Activated effector memory CD4-positive, alpha-beta T cell treated with Interleukin-2 at 50 U/mL for 16 hours (primary cell): ENCODE measurements at places on chromosomes 2 and 18.

GRCh38 chr2:142918624-142919023 lies 41.2 kb downstream of the KYNU start:
- no peak for DNase-seq

DNA sequence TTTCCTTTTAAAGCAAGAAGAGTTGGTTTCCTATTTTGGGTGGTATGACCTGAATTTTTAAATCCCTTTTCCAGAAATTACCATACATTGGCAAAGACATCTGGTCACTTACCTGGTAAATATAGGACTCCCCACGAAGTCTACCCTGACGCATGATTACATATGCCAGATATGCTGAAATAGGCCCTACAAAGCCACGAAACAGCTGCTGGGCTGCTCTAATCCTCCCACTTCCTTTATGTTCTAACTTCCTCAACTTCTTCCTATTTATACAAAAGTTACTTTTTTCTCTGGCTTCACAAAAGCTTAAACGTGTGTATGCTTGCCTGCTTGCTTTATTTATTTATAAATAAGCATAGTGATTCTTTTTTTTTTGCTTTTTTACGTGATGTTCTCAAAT lies 186.0 kb upstream of the EPHA4 start:
- DNase-seq: no peak

DNA sequence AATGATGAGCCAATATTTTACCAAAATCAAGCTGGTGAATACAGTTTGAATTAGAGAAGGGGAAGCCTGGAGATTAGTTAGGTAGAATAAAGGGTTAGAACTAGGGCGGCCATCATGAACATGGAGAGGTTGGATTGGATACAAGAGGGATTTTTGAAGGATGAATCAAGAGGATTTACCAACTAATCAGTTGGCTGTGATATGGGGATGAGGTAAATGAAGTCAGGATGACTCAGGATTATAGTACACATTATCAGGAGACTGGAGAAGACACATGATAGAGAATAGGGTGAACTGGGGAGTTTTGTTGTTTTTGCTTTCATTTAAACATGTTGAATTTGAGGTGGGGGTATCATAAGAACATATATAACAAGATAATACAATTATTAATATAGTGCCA lies 73.8 kb upstream of the PROKR1 start:
- no peak for DNase-seq

- no peak for DNase-seq
Observed at GRCh38 chr2:241363426-241363825, 7.3 kb downstream of the FARP2 start.

DNA sequence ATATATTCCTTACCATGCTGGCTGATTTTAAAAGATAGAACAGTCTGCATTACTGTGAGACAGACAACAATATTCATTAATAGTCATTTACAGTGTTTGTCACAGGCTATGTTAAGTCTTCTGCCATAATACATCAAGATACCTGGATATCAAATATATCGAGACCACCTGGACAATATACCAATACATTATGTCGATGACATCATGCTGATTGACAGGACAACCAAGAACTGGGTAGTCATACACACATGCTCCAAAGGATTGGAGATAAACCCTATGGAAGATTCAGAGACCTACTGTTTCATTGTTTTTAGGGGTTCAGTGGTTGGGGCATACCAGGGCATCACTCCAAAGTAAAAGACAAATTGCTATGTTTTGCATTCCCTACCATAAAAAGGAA lies 26.5 kb upstream of the SMCHD1 start:
- DNase-seq: no peak

- DNase-seq: no peak
Observed at GRCh38 chr2:236170590-236171165, 2.5 kb upstream of the GBX2 start.

- DNase-seq: no peak
Observed at GRCh38 chr2:238659231-238659630, 188.7 kb upstream of the TWIST2 start.

- no peak for DNase-seq
Observed at GRCh38 chr2:217790195-217790594, 212.6 kb downstream of the TNS1 start.

DNA sequence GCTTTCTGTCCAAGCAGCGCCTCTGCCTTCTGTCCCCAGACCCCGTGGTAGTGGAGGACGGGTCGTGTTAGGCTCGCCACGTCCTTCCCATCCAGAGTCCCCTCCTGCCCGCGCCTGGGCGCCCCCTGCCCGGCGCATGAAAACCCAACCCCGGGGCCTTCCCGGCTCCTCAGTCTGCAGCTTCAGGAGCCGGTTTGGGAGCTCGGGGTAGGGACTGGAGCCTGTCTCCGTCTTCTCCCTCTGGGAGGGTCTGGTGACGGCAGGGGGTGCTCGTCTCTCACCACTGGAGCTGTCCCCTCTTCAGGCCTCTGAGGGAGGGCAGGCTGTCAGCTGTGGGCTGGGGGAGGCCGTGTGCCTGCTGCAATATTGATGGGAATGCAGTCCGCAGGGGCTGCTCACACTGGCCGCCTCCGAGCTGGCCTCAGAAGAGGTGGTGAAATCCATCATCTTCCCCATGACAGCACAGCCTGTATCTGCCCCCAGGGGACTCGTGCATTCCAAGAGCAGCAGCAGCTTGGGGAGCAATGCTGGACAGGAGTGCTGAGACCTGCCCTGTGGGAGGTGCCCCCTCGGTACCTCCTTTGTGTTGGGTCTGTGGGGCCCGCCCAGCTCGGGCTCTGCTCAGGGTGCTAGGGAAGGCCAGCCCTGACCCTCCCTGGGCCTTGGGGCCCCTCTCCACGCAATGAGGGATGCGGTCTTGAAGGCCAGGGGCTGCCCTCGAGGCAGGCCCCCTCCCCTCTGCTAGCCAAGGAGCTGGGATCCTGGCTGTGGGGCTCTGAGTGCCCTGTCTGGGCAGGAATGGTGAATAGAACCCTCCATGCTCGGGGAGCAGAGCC lies 17.8 kb upstream of the KLHL30 start:
- DNase-seq: no peak

GRCh38 chr2:100260712-100261620 lies 61.3 kb downstream of the LONRF2 start:
- DNase-seq: no peak

DNA sequence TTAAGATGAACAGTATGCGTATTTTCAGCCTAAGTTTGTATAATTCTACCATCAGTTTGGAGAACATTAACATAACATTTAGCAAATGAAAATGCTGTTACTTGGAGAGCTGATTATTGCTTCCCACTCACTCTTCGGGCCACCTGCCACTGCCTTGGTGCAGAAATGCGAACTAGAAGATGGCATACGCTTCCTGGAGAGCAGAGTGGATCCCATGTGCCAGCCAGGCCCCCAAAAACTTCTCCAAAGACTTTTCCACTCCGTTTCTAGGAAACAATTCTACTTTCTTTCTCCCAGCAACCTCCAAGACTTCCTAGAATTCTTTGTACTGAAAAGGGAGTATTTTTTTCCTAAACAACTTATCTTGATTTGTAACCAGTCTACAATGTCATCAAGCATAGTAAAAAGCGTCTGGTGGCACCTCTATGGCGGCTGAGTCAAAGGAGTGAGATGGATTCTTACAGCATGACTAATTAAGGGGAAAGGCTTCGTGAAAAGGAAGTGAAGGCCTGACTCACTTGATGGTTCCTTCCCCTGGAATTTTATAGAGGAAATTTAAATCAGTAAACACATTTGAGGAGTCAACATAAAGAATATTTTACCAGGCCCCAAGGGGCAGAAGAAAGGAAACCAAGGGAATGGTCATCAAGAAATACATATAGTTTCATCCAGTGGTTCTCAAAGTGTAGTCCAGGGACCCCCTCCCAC lies 36.6 kb downstream of the FEZ2 start:
- DNase-seq: no peak

- DNase-seq: no peak
Observed at GRCh38 chr2:182375862-182376261, 51.0 kb downstream of the PDE1A start.

GRCh38 chr2:7634409-7634808 lies 717.2 kb downstream of the RNF144A start:
- no peak for DNase-seq

DNA sequence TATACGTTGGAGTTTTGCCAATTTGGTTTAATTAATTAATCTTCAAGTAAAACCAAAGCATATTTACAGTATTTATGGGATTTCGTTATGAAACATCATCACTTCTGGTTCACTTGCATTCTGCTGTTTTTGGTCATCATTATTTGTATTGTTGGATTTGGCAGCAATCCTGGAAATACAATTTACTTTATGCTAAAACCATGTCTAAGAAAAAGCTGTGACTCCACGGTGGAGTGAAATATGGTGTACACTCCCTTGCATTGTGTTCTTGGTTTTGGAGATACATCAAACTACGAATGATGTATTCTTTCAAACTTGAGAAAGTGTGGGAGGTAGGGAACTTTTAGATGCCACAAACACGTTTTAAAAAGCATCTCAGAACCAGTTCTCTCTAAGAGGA lies 106.4 kb downstream of the CTAGE1 start:
- no peak for DNase-seq

DNA sequence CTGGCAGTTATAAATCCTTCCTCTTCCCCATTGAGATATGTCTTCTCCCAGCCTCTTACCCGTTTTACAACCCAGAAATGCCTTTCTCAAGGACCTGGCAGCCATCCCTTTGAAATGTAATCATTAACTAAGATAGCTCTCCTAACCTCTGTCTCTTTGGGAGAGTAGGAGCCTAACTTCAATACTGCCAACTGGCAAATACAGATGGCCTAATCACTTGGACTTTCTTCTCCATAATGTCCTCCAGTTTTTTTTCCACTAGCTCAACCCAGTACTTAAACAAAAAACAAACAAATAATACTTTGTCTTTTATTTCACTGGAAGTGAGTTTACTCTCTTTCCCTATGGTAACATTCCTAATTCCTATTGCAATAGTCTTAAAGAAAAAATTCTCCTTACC lies 1391.1 kb downstream of the SUCLG1 start:
- DNase-seq: no peak

DNA sequence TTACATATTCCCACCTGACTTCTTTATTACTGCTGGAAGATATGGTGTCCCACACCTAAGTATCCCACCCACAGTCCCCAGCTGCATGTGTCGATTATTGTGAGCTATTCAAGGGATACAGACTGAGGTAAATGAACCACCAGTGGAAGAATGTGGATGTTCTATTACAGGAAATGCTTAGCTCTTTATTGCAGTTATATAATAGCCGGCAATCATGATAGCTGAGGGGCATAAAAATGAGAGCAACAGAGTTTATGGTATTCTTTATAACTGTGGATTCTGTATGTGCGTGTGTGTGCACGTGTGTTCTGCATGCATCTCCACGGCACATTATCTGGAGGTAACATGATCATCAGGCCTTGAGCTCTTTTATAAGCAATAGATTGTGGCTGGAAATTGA lies 198.9 kb downstream of the NEDD4L start:
- no peak for DNase-seq

DNA sequence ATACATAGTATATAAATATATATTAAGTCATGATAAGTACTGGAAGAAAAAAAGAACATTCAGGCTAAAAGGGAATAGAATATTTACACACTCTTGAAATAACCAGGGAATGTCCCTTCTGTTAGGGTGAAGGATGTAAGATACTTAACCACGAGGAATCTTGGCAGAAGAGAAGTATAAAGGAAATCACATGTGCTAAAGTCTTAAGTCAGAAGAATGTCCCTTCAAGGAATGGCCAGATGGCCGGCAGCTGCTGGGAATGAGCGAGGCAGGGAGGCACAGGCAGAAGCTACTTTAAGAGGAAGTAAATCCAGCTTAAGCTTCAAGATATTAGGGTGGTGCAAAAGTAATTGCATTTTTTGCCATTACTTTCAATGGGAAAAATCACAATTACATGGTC lies 5.5 kb downstream of the CCDC102B start:
- no peak for DNase-seq

GRCh38 chr18:79309614-79310358 lies 85.9 kb upstream of the NFATC1 start:
- no peak for DNase-seq

DNA sequence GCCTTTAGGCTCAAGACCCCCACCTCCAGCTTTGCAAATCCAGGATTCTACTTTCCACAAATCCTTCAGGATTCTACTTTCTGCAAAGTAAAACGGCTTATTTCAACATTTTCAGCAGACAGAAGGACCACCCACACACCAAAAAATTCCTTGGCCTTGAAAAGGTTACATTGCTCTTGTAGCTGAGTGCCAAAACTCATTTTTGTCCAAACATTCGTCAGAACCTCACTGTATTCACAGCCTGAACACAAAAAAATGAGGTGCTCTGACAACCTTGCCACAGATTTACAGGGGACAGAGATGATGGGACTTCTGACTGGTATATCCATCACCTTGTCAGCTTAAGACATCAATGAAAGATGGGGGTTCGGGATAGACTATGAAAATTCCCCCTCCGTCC lies 63.0 kb upstream of the COX7A2L start:
- DNase-seq: no peak

- no peak for DNase-seq
Observed at GRCh38 chr2:164523009-164523408, 98.3 kb downstream of the GRB14 start.

DNA sequence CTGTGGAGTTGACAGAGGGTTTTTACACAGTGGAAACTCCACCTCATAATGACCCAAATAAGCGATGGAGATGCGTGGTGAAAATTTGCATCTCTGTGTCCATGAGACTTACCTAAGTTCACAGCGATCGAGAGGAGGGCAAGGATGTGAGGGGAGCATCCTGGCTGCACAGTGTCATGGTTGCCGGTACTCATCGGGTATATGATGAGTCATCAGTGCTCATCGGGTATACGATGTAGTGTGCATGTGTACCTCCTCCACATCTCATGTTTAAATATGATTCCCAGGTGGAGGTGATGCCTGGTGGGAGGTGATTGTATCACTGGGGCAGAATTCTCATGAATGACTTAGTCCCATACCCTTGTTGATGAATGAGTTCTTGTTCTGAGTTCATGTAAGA lies 233.5 kb downstream of the MYT1L start:
- DNase-seq: no peak

DNA sequence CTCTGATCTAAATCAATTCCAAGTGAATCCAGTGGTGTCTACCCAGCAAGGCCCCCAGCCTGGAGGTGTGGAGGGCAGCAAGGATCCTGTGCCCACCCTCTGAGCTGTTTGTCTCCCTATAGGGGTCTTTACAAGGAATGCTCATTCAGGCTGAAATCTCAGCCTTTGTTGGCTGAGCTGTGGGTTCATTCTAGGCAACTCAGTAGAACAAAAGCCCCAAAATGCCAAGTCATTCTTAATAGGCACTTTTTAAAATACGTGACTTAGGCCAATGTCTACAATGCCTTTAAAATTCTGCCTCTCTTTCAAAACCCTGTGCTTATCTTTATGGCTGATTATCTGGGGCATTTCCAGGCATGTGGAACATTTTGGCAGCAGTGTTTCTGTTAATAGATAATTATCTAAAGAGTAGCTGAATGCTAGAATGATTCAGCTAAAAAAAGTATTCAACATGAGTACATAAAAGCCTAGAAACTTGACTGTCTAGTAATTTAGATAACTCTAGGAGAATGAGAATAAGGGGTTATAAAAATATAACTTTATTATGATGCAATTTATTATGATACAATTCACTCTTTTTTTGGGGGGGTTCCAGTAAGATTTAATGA lies 7.4 kb downstream of the UGT1A6 start:
- DNase-seq: no peak
